ENCODE measurements at places on chromosomes 2 and 18.

DNA sequence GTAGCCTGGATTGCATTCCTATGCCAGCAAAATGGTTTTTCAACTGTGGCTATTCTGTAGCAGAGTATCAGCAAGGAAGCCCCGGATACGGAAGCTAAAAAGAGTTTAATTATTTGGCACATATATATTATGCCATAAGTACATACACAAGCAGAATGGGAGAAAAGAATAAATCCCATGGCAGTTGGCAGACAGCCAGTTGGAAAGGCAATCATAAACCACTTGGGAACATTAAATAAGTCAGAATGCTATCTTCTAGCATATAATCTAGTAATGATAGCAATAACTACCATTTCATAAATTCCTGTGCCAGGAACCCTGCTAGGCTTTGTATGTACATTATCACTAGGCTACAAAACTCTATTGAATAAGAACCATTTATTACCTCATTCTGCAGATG lies 26.0 kb downstream of the GALNT5 start:
- DNase-seq, result no peak

GRCh38 chr18:23870676-23871380 lies 143.7 kb upstream of the TTC39C start:
- no peak for DNase-seq

DNA sequence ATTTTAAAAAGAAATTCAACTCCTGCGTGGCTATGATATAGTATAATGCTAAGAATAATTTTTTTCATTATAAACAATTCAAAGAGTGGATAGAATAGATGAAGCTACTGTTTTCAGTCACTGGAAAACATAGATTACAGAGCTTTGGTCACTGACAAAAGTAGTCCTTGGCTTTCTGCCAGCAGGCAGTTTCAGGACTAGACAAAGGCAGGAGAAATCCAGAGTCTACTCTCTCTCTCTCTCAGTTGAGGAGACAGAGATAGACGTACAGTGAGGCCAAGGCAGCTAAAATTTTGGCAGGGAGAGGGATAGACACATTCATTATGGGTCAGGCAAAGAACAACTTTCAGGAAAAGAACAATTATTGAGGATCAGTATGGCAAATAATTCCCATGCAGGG lies 491.4 kb upstream of the CRIM1 start:
- DNase-seq, result no peak

DNA sequence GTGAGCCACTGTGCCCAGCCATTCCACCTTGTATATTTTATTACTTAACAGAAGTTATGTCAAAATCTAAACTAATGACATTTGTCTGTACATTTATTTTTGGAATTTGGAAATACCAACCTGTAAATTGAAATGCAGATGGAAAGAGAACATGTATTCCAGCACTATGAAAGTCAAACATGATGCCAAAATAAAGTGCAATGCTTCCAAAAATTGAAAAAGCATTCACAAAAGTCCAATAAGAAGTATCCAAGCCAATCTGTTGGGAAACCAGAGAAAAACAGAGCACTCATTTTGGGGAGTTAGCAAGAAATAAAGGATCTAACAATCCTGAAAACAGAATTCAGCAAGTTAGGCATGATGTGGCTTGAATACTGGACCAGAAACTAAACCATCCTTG lies 30.3 kb upstream of the NARS1 start:
- DNase-seq, result no peak

DNA sequence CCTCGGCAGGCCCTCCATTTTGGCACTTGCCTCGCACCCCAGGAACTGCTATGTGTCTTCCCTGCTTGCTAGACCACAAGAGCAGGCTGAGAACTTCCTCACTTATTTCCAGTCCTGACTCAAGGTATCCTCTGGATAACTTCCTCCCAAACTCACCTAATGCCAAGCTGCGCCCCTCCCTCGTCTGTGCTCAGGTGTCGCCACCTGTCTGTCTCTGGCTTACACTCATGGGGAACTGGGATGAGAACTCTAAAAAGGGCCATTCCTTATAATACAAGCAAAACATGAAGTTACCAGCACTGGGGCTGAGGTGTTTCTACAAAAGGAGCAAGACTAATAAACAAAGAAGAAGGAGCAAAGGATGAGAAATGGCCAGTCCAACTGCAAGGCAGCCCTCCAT lies 191.5 kb upstream of the RMP24 start:
- no peak for DNase-seq

DNA sequence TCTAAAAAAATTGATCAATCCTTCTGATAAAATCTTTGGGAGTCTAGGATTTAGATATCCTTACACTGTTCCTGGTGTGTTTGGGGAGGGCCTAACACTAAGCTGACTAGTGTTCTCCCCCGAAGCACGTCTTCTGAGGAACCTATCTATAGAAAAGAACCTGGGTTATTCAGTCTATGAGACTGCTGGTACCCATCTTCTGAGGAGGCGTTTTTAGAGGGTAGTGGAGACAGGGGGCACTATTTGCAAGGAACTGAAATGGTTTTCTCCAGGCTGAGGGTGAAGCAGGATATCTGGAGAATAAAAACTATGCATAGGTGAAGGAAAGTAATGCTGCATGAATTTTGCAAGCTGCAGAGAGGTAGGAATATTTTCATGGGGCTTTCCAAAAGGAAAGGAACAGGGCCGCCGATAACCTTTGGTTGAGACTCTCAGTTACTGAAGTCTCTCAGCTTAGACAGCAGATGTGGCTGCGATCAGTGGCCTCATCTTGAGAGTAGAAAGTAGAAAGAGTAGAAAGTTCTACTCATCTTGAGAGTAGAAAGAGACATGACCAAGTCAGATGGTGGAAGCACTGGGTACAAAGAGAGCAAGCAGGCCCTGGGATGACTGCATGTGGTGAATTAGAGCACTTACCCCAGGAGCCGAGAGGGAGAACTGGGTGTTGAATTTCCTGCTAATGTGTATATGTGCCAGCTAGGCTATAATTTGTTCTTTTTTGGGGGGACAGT lies 31.8 kb upstream of the KCNE4 start:
- no peak for DNase-seq
